Frontal cortex (tissue), 4 donors: ENCODE measurements at places on chromosomes 12 and 14.

DNA sequence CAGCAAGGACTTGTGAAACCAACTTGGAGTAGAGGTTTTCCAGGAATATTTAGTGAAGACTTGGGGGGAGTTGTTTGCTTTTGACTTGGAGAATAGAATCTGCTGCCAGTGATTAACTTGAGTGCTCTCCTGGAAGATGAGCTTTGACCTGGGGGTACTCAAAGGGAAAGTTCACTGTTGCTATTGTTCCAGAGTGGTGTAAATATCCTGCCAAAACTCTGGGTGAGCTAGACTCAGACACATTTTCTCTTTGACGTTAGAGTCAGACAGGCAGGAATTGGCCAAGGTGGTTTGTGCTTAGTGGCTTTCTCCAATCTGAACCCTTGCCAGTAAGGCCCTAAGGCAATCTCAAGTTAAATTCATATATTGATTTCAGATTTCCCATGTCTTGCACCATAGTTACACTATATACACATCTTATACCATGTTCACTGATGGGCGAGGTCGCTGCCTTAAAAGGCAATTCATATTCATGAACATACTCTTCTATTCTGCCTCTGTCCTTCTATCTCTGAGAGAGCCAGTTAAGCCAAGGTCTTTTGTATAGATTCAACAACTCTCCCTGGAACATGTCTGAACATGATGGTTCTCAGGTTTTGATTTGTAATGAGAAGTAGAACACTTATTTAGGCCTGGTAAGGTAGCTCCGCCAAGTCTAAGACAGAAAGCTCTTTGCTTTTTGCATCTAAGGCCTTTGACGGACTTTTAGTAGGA, 204.6 kb upstream of the SLC38A2 start:
- DNase-seq: no peak

- no peak for DNase-seq
These were observed 276.6 kb downstream of the ACSS3 start for GRCh38 chr12:81354327-81354932.

- no peak for DNase-seq
These were observed 89.0 kb downstream of the SETD3 start for GRCh38 chr14:99391671-99392070.

DNA sequence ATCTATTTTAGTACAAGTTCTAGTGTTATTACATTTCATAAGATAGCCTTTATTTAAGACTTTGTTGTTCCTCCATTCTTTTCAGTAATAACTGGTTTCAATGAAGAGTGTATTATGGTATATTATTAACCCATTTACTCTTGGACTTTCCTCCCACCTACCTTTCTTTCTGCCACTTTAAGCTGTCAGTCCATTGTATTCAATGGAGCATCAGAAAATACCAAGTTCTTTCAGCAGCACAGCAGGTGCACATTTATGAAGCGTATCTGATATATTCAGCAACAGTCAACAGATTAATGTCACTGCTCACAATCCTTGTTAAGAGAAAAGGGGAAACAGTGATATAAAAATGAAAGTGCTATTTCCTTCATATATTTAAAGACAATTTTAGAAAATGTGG, 660.9 kb downstream of the C12orf50 start:
- no peak for DNase-seq

GRCh38 chr14:51251486-51251885, 11.4 kb downstream of the TMX1 start:
- no peak for DNase-seq

GRCh38 chr12:109949089-109949488, 47.1 kb downstream of the GIT2 start:
- no peak for DNase-seq

- peak; percentile 6 for DNase-seq
These were observed 45.8 kb upstream of the MYL2 start for GRCh38 chr12:110966081-110966760.

- no peak for DNase-seq
These were observed 357.3 kb downstream of the DUSP6 start for GRCh38 chr12:88994971-88995370.

GRCh38 chr14:58709949-58710348, 72.2 kb downstream of the DACT1 start:
- no peak for DNase-seq

- DNase-seq: no peak
These were observed 900 bp downstream of the AMN start for GRCh38 chr14:102923201-102923924.

- DNase-seq: no peak
These were observed 906.4 kb upstream of the TMEM132C start for GRCh38 chr12:127360580-127360979.

- no peak for DNase-seq
These were observed 34.0 kb upstream of the CORO1C start for GRCh38 chr12:108765289-108765764.

GRCh38 chr14:75188520-75189268, 12.3 kb upstream of the TMED10 start:
- no peak for DNase-seq

GRCh38 chr12:54369597-54370131, 5.4 kb upstream of the GPR84 start:
- DNase-seq: peak; percentile 11

DNA sequence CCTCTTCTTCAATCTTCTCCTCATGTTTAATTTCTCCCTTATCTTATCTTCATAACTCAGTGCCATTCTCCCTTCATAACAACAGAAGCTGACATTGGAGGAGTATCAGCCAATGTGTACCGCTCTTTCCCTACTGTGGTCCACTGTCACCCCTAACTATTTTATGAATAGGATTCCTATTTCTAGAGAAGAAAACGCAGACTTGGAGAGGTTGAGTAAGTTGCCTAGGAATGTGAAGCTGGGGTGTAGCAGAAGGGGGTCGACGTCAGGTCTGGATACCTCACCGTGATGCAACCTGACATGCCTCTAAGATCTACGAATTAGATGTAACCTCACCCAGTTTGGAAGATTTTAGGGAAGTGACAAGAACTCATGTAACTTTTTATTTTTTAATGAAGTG, 17.1 kb downstream of the LMO3 start:
- DNase-seq: no peak

DNA sequence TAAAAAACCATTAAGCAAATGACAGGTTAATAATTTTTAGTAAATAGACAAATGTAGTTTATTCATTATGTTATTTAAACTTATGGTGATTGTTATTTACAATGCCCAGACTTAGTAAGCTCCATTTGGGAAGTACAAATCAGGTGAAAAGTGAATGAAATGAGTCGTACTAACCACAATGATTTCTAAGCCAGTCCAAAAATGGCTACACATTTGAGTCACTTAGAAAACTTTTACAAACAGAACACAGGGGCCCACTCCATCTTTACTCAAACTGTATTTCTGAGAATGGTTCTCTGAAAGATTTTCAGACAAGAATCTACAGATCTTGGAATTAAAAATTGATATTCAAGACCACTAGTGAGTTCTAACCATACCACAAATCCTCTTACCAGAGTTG, 653.3 kb upstream of the MIS18BP1 start:
- no peak for DNase-seq

DNA sequence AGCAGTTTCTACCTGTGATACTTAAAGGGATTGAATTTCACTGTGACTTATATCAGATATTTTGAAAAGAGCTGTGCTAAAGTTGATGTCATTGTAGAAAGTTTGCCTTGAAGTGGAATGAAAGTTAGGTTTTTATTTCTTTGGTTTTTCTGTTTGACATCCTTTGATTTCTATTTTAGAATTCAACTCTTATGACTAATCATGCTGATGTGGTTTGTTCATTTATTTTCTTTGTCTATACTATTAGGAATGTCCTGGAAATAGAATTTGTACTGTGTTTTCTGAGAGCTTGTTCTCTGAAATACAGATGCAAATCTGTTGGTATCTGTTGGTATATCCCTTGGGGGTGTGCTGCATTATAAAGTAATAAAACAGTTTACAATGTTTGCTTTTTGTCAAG, 3.3 kb downstream of the CNOT2 start:
- no peak for DNase-seq

DNA sequence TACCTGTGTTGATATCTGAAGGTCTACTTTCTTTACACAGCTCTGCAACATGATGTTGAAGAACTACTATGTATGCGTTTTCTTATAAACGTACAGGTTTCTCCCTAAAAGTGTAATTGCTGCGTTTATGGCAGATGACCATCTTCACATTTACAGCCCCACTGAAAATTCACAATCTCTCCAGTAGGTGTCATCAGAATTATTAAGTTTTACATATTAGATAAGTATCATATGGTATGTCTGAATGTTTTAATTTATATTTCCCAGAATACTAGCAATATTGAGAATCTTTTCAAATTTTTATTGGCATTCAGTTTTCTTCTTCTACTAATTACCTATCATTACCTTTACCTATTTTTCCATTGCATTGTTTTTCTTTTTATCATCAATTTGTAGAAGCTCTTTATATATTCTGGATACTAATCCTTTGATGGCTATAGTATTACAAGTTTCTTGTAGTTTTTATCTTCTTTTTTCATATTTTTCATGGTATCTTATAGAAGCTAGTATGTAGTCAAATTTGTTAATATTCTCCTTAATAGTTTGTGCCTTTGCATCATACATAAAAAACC, 123.5 kb downstream of the CAPZA3 start:
- DNase-seq: no peak

DNA sequence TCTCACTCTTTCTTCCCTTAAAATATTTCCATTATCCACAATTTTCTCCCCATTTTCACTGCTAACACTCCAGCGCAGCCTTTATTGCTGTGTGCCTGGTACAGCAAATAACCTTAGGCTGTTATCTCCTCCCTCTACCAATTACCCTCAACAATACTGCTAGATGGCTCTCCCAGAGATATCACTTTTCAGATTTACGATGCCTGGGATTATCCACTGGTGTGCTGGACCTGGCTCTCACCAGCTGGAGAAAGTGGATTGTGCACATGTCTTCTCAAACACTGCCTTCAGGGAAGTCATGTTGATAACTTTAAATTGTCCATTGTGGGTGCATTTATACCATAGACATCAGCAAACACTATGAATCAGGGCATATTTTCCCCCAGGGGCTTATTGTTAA, 101.9 kb upstream of the ADAMTS20 start:
- no peak for DNase-seq

- no peak for DNase-seq
These were observed 46.5 kb downstream of the SPATS2 start for GRCh38 chr12:49413796-49414195.

GRCh38 chr12:69348162-69348938, at the start of gene LYZ:
TSS of gene LYZ (plus strand) at chr12:69348381. CDS start at chr12:69348409, 28 bp downstream.
- DNase-seq: no peak

DNA sequence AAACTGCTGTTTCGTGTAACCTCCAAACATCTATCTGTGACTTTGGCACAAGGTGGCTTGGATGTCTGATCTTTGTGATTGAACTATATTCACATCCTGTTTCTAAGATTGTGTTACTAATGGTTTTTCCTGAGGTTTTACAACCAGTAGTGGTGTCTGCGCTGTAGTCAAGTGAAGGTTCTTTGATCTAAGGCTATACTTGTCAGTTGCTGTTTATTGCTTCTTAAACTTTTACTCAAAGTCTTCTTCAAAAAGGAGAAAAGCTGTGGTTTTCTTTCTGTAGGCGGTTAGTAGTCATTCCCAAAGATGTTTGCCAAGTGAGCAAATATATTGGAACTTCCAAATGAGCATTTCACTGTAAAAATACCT, 12.3 kb upstream of the CALM1 start:
- no peak for DNase-seq

GRCh38 chr12:26867080-26867479, 34.1 kb upstream of the ITPR2 start:
- no peak for DNase-seq

DNA sequence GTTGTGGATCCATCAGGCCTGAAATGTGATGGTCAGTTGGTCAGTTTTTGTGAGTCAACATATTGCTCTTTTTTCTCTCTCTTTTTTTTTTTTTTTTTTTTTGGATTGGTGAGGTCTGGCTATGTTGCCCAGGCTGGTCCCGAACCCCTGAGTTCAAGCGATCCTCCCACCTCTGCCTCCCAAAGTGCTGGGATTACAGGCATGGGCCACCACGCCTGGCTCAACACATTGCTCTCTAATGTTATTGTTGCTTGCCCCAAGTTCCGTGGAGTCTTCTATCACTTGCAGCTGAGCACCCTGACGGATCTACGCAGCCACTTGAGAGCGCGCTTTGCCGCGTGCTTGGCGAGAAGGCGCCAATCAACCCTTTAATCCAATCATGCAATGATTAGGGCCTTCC, 69.5 kb upstream of the DIO3 start:
- no peak for DNase-seq
